ENCODE measurements at places on chromosomes 7 and 10.

DNA sequence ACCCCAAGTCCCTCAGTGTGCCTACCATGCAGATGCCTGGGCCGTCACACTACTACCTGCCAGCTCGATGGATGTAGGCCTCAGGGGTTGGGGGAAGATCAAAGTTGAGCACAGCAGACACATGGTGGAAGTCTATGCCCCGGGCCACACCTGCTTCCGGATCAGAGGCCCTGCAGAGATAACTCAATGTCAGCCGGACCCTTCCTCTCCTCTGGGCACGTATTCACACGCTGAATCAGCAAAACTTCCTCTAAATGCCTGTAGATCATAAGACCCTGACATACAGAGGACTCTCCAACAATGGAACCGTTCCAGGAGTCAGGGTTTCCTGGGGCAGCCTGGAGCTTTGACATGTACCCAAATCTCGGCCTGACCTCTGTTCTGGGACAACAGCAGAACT, 3.7 kb downstream of the DDX56 start:
- DNase-seq, result no peak

DNA sequence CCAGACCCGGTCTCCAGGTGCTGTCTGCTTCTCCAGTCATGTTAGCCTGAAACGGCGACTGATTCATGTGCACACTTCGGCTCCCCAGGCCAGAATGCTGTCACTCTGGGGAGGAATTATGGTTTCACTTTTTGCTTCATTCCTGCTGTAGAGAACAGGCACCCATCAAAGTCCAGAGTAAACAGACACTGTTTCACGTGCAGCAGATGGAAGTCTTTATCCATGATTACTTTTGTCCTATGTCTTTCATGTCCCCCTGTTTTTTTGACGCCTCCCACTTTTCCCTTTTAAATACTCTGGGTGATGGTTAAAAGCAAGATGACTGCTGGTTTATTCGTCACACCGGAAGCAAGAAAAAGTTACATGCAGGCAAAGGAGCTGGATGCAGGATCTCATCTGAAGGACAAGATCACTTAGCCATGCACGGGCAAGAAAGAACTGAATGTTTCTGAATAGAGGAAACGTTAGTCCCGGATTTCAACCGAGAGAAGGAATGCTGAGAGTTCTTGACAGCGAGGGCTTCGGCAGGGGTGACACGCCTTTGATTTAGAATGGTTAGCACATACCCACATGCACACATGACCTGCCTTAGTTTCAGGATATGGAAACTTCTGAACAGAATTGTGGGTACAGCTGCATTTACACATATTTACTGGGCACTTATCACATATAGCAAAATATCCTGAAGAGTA, 250.0 kb upstream of the KLF6 start:
- no peak for DNase-seq

- DNase-seq, result peak; percentile 84
Observed at GRCh38 chr10:84375011-84375410, 46.6 kb downstream of the CCSER2 start.

GRCh38 chr7:19381321-19381720, 236.1 kb upstream of the FERD3L start:
- no peak for DNase-seq

GRCh38 chr10:133131734-133132472, 28.1 kb upstream of the KNDC1 start:
- no peak for DNase-seq

- no peak for DNase-seq
Observed at GRCh38 chr7:108402865-108403264, 53.4 kb downstream of the NRCAM start.

- DNase-seq, result no peak
Observed at GRCh38 chr7:92260248-92260781, 14.5 kb downstream of the ANKIB1 start.

DNA sequence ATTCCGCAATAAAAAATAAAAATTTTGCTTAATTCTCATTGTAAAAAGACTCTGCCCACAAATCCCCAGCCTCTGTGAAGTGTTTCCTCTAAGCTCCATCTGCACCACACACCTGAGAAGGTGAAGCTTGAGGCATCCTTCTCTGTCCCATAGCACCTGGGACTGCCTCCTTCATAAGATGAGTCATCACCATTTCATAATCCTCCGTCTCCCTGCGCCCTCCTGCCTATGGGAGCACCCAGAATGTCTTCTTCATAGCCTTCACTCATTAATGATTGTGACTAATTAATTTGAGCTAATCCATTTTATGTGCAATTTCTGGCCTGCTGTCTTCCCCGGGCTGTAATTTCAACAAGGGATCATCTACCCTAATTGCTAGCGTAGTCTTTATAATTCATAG, 90.3 kb downstream of the WDR11 start:
- DNase-seq, result no peak

DNA sequence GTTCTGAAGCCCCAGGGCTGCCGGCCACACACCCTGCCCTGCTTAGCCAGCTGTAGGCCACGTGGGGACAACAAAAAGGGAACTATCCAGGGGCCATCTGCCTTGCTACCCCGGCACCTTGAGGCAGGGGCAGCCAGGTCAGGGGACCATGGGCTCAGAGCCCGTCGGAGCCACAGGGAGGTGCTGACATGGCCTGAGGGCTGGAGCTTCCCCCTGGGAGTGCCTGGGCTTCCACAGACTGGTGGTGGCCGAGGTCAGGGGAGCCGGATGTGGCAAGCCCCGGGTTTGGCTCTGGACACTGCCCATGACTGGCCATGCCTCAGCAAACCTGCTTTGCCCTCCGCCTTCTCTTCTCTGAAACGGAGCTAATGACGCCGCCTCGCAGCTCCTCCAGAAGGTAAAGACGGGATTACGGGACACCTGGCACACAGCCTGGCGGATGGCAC, 178.5 kb downstream of the EBF3 start:
- DNase-seq, result no peak

GRCh38 chr10:59867590-59867989, 38.8 kb downstream of the CCDC6 start:
- DNase-seq, result no peak

DNA sequence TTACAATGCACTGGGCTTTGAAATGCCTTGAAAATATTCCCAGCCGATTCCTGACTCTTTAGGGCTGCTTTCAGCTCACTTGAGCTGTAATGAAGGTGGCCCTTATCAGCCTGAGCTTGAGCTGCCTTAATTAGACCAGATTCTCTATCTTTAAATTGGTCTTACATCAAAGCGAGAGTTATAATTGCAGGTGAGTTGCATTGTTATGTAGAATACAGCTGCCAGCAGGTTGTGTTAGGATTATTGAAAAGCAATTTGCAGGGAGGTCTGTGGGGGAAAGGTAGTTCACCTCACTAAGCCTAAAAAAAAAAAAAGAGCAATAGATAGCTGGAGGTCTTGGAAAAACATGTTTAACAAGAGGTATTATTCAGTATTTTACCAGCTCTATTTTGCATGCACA, 142.2 kb upstream of the HABP2 start:
- DNase-seq, result no peak

DNA sequence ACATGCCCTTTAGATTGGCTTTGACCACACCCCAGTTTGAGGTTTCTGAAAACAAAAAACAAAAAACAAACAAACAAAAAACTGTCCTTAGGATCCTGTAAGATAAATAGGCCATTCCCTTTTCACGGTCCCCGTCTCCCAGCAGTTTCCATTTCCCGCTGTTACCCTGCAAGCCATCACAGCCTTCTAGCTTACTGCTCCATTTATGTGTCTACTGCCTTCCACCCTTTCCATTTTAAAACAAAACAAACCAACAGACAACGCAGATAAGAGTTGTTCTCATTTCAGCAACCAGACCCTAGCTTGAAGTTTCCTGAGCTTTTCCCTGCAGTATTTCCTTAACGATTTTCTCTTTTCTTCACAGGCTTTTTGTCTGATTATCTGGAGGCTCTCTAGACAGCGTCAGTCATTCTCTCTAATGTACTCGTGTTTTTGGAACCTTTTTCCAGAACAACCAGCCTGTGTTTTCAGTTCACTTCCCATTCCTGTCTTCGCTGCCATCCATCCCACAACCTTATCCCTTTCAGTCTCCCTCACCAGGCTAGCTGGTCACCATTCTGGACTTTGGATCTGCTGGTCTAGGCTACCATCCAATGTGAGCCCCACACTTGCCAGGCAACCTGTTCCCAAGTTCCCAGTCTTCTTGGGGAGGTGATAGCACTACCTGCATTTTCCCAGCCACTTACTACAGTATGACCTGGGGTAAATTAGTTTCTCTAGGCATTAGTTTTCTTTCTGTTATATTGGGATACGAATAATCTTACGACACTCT, 317.3 kb upstream of the FZD1 start:
- peak; percentile 79 for DNase-seq

GRCh38 chr10:6721964-6722615, 142.0 kb upstream of the PRKCQ start:
- DNase-seq, result no peak
